ENCODE measurements at places on chromosomes 3 and 15. TPM values are rescaled to one million over a fixed set of nuclear protein-coding genes. Genes with fewer than 3 reads are reported as not detected.

The LRRC31 gene
- 57.6 TPM for total RNA-seq

The FXR1 gene
- total RNA-seq = 86.0 TPM

The CSPG5 gene
- total RNA-seq = 1.3 TPM

The MORC1 gene
- total RNA-seq = 0.54 TPM

The GOLGA8G gene
- total RNA-seq = not detected

The HRG gene
- total RNA-seq = not detected

The OR5K2 gene
- total RNA-seq = not detected

The PLA2G4E gene
- not detected for total RNA-seq

- no peak overlapping the region for H3K4me3 ChIP-seq
- peaks cover 4% of the 10 kb centered on the region for H3K36me3 ChIP-seq
- H3K27me3 ChIP-seq = no peaks in the 10 kb centered on the region
- DNase-seq = no peak
Observed at GRCh38 chr3:123138839-123139444, 62.8 kb upstream of the SEC22A start.

GRCh38 chr15:80836223-80836622 lies 57.1 kb downstream of the CEMIP start:
- H3K4me1 ChIP-seq = no peaks in the 10 kb centered on the region
- H3K36me3 ChIP-seq = no peaks in the 10 kb centered on the region
- no peak for DNase-seq
- H3K4me3 ChIP-seq = no peak overlapping the region

GRCh38 chr3:52220380-52221026 lies 4.9 kb downstream of the TLR9 start:
- peaks cover 12% of the 10 kb centered on the region for H3K4me1 ChIP-seq
- peak; percentile 93 for DNase-seq
- H3K4me3 ChIP-seq = no peak overlapping the region
- peaks cover 4% of the 10 kb centered on the region for H3K36me3 ChIP-seq

DNA sequence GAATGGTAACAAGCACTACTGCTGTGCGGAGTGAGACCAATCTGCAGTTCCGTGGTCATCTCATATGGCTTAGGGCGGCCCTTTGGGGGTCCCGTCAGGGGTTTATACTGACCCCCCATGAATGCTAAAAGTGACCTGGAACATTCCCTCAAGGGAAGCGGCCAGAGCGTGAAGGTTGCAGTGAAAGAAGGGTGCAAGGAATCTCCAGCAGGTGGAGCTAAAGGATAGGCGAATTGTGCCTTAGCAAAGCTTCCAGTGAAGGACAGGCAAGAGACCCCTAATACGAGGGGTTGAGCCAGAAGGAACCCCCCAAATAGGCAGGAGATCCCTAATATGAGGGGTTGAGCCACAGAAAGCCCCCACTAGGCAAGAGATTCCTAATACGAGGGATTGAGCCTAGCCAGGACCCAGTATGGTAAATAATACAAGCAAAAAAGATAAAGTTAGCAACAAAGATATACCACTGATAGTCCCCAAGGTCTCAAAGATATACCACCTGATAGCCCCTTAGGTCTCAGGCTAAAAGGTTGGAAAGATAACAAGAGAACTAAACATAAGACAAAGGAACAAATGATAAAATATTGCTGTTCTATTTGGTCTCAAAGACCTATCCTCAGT lies 32.8 kb downstream of the ZNF589 start:
- no peak for DNase-seq
- no peak overlapping the region for H3K27ac ChIP-seq
- no peaks in the 10 kb centered on the region for H3K36me3 ChIP-seq

GRCh38 chr3:153623834-153624233 lies 461.8 kb downstream of the RAP2B start:
- no peaks in the 10 kb centered on the region for H3K4me1 ChIP-seq
- H3K27ac ChIP-seq = peak overlapping the region; percentile 35
- H3K4me3 ChIP-seq = no peak overlapping the region
- H3K36me3 ChIP-seq = no peaks in the 10 kb centered on the region

GRCh38 chr3:73094129-73094528 lies 32.7 kb downstream of the EBLN2 start:
- DNase-seq = no peak
- no peak overlapping the region for H3K4me3 ChIP-seq
- no peaks in the 10 kb centered on the region for H3K36me3 ChIP-seq
- no peak overlapping the region for H3K27ac ChIP-seq
- H3K27me3 ChIP-seq = no peaks in the 10 kb centered on the region

DNA sequence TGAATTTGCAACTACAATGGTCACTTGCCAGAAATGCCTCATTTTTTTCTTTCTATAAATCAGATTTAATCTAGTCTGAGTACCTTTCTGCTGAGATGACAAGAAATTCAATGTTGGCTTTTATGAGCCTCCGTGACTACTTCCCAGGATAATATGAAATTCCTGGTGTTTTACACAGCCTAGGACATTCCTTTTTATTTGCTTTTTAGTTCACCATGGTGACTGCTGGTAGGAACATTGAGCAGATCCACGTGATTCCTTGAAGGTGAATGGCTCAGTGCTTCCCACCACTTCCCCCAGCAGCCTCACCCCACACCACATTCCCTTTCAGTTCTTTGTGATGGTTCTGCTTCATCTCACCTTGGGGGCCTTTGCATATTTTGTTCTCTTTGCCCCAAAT lies 4.3 kb upstream of the NPTN start:
- H3K4me3 ChIP-seq = no peak overlapping the region
- no peaks in the 10 kb centered on the region for H3K36me3 ChIP-seq
- peaks cover 6% of the 10 kb centered on the region for H3K4me1 ChIP-seq
- no peaks in the 10 kb centered on the region for H3K27me3 ChIP-seq

- no peak overlapping the region for H3K4me3 ChIP-seq
Observed at GRCh38 chr15:89362203-89363101, 27.8 kb upstream of the POLG start.

GRCh38 chr15:101169495-101170071 lies 82.3 kb downstream of the CHSY1 start:
- H3K4me1 ChIP-seq = peaks cover 13% of the 10 kb centered on the region
- H3K27me3 ChIP-seq = no peaks in the 10 kb centered on the region
- no peak for DNase-seq
- no peak overlapping the region for H3K27ac ChIP-seq
- H3K36me3 ChIP-seq = no peaks in the 10 kb centered on the region

- no peaks in the 10 kb centered on the region for H3K27me3 ChIP-seq
- H3K4me1 ChIP-seq = no peaks in the 10 kb centered on the region
- no peak overlapping the region for H3K27ac ChIP-seq
- H3K36me3 ChIP-seq = no peaks in the 10 kb centered on the region
Observed at GRCh38 chr3:30281526-30281925, 324.9 kb upstream of the TGFBR2 start.

GRCh38 chr3:171028025-171028778 lies 1.7 kb upstream of the SLC2A2 start:
- no peaks in the 10 kb centered on the region for H3K4me1 ChIP-seq
- H3K4me3 ChIP-seq = no peak overlapping the region
- H3K27me3 ChIP-seq = no peaks in the 10 kb centered on the region
- DNase-seq = no peak

DNA sequence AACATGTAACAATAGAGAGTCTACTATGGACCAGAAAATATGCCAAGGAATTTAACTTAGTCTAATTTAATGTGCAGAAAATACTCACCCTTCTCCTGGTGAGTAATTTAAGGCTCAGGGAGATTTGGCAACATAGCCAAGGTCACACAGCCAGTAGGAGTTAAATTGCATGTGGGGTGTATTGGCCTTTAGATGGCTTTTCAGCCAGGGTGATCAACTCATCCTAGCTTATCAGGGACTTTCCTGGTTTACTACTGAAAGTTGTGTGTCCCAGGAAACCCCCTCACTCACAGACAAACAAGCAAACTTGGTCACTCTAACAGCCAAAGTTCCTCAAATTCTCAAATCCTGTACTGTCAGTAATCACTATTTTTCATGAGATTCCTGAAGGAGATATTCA lies 2.6 kb upstream of the SLC9A9 start:
- no peaks in the 10 kb centered on the region for H3K27me3 ChIP-seq
- DNase-seq = no peak

DNA sequence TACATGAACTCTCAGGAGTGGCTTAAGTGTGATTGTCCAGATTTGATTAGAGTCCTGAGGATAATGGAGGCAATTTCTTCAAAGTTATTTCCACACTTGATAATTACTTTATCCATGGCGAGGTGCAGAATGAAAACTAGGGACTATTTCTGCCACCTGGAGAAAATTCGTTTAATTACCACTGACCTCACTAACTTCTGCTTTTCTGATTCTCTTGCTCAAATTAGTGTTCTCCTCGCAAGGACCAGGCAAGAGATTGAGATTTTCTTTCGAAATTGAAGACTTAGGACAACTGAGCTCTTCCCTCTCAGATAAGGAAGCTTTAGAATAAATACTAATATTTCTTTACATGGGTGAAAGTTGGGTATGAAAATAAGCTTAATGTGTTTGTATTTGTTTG lies 135.2 kb downstream of the RYR3 start:
- H3K27ac ChIP-seq = no peak overlapping the region
- no peak for DNase-seq
- H3K4me3 ChIP-seq = no peak overlapping the region
- H3K36me3 ChIP-seq = no peaks in the 10 kb centered on the region
- H3K27me3 ChIP-seq = no peaks in the 10 kb centered on the region
- no peaks in the 10 kb centered on the region for H3K4me1 ChIP-seq

- H3K4me1 ChIP-seq = no peaks in the 10 kb centered on the region
- DNase-seq = no peak
- H3K4me3 ChIP-seq = no peak overlapping the region
Observed at GRCh38 chr3:136919799-136920580, 37.8 kb upstream of the IL20RB start.

GRCh38 chr15:43070249-43070648 lies 35.6 kb downstream of the UBR1 start:
- no peak for DNase-seq
- no peaks in the 10 kb centered on the region for H3K36me3 ChIP-seq
- no peak overlapping the region for H3K27ac ChIP-seq
- H3K4me1 ChIP-seq = no peaks in the 10 kb centered on the region
- no peak overlapping the region for H3K4me3 ChIP-seq

DNA sequence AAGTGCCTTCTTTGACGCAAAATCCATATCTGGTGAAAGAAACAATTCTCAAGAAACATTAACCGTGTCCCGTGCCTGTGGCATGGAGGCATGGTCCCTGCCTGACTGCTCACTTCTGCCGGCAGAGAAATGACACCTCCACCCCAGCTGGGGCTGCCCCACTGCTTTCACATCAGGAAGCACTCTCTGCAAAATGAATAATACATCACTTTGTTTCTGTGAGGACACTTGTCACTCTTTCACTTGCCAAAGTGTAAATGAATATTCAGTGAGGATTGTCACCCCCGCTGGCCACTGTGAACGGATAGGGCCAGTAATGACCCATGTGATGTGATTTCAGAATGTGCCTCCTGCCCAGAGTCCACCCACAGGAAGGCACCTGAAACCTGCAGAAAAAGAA lies 31.1 kb upstream of the SLC24A5 start:
- no peaks in the 10 kb centered on the region for H3K27me3 ChIP-seq
- no peak overlapping the region for H3K27ac ChIP-seq
- H3K4me1 ChIP-seq = no peaks in the 10 kb centered on the region
- no peak for DNase-seq
- H3K36me3 ChIP-seq = no peaks in the 10 kb centered on the region

GRCh38 chr15:74396146-74396438 lies 28.6 kb upstream of the CYP11A1 start:
- no peak for DNase-seq
- H3K27me3 ChIP-seq = no peaks in the 10 kb centered on the region
- H3K27ac ChIP-seq = peak overlapping the region; percentile 80
- H3K4me3 ChIP-seq = no peak overlapping the region
- H3K4me1 ChIP-seq = no peaks in the 10 kb centered on the region

DNA sequence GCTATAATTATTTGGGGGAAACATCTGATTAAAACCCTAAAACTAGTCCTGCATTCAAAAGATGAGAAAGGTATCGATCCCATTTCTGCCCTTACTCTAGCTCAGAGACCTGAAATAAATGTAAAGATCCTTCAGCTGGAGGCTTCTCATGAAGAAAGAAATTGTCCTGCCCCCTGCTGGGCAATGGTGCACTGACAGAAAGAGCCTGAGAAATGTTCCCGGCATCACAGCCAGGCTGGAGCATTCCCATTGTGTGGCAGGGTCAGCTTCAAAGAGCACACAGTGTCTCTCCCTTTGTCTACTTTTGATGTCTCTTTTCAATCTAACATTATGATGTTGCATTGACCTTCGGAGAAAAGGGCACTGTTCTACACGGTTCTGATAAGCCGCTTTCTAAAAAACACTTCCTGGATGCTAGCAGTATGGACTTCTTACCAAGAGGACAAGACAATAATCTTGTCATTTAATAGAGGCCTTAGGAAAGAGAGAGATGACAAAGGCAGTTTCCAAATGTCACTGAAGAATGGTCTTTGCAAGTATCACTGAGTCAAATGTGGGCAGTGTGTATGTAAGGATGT lies 287.5 kb downstream of the MAGI1 start:
- H3K36me3 ChIP-seq = no peaks in the 10 kb centered on the region
- no peaks in the 10 kb centered on the region for H3K4me1 ChIP-seq
- DNase-seq = no peak
- H3K27ac ChIP-seq = no peak overlapping the region
- H3K4me3 ChIP-seq = no peak overlapping the region

DNA sequence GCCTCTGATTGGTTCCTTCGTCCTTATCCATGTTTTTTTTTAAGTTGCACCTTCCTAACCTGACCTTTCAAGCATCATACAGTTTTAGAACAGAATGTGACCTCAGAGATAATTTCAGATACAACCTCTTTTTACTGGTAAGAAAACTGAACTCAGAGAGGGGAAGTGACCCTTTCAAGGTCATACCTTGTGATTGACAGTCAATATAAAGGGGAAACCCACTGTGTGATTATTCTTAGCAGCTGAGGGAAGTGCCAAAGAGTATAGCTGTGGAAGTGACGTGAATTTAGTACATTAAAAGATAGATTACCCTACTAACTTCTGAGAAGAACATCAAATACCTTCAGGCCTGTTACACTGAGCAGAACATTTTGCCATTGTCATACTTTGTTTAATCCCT lies 319.4 kb downstream of the NEK10 start:
- H3K27ac ChIP-seq = no peak overlapping the region
- no peaks in the 10 kb centered on the region for H3K4me1 ChIP-seq
- H3K4me3 ChIP-seq = no peak overlapping the region
- H3K27me3 ChIP-seq = no peaks in the 10 kb centered on the region
- DNase-seq = no peak

DNA sequence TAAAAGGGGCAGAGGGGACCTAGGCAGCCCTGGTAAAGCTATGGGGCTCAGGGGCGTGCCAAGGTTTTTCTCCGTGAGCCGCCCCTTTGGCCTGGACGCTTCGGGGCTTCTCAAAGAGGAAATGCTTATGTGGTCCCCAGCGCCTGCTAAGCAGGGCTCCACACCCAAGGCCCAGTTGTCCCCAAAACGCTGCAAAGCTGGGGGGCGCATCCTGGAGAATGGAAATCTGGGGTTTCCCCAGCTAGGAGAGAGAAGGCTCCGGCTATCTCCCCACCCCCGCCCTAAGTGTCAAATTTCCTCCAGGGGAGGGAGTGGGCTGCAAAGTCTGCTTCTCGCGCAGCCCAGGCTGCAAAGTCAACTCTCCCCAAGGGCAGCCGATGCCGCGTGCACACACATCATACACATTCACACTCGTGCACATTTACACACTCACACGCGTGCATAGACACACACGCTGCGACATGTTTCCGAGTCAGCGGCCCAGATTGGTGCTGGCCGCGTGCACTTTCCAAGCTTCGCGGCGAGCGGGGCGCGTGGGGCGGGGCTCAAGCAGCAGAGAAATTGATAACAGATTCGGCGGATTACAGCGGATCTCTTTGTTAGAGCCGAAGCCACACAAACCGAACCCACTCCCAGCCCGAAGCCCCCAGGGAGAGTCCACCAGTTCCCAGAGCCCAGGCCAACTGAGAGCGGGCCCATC lies 4.5 kb downstream of the WNT5A start:
- H3K27ac ChIP-seq = peak overlapping the region; percentile 18
- H3K4me1 ChIP-seq = no peaks in the 10 kb centered on the region
- DNase-seq = no peak

GRCh38 chr3:71813073-71813472 lies 28.1 kb upstream of the PROK2 start:
- no peaks in the 10 kb centered on the region for H3K4me1 ChIP-seq
- no peaks in the 10 kb centered on the region for H3K36me3 ChIP-seq
- no peaks in the 10 kb centered on the region for H3K27me3 ChIP-seq
- no peak overlapping the region for H3K27ac ChIP-seq

All from Peyer's patch (tissue), 4 donors.